Common myeloid progenitor, CD34-positive (primary cell): ENCODE measurements at places on chromosomes 13 and 19.

- DNase-seq = no peak
These were observed 414.2 kb downstream of the FOXO1 start for GRCh38 chr13:40252241-40252640.

DNA sequence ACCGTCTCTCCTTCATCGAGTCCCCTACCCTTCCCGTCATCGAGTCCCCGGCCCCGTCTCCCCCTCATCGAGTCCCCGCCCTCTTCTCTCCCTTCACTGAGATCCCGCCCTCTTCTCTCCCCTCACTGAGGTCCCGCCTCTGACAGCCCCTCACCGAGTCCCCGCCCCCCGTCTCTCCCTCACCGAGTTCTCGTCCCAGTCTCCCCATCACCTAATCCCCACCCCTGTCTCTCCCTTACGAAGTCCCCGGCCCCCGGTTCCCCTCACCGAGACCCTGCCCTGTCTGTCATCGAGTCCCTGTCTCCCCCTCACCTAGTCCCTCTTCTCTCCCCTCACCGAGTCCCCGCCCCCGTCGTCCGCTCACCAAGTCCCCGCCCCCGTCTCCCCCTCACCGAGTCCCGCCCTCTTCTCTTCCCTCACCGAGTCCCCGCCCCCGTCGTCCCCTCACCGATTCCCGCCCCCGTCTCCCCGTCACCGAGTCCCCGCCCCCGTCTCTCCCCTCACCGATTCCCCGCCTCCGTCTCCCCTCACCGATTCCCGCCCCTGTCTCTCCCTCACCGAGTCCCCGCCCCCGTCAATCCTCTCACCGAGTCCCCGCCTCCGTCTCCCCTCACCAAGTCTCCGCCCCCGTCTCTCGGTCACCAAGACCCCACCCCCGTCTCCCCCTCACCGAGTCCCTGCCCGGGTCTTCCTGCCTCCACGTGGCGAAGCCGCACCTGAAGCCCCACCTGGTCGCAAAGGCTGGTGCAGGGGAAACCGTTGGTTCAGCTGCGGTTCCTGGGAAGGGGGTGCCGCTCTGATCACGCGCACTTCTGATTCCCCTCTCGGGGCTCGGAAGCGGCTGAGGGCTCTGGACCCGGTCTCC is 23.9 kb upstream of the ZNF846 start:
- DNase-seq = peak; percentile 97

DNA sequence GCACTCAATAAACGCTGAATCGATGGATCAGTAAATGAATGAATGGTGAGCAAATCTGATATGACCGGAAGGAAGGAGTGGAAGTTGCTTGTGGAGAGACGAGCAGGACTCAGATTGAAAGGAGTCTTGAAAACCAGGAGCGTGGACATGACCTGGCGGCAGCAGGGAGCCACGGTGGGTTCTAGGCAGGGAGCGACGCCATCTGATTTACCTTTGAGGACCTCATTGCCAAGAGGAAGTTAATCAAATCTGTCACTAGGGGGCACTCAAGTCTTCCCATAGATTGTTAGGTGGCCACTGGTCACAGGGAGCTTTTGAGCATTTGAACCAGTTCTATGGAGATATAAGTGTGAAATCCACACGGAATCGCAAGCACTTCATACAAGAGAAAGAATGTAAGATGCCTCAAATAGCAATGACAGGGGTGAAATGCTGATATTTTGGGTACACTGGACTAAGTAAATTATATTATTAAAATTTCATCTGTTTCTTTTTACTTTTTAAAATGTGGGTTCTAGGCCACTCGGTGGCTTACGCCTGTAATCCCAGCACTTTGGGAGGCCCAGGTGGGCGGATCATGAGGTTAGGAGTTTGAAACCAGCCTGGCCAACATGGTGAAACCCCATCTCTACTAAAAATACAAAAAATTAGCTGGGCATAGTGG is 9.2 kb upstream of the FBN3 start:
- peak; percentile 91 for DNase-seq

GRCh38 chr19:13038306-13039210 is 43.3 kb downstream of the NFIX start:
- no peak for DNase-seq

GRCh38 chr13:33860526-33860925 is 42.6 kb downstream of the RFC3 start:
- no peak for DNase-seq

GRCh38 chr19:28972058-28972852 is 240.7 kb downstream of the UQCRFS1 start:
- DNase-seq = no peak

DNA sequence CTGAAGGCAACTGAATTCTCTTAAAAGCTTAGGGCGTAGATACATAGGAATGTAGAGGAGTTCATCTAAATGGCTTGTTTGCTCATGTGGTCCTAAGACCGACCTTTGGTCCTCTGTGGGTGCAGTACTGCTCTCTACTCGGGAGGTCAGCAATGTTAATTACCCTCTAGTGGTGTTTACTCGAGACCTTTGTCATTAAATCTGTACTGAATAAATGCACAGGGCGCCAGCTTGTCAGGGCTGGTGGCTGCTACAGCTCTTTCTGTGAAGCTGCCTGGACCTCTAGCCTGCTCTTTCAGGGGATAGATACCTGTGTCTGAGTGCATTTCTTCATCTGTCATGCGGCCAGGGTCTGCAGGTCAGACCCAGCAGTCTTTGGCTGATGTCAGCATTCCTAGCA is 29.2 kb upstream of the MPHOSPH8 start:
- no peak for DNase-seq

DNA sequence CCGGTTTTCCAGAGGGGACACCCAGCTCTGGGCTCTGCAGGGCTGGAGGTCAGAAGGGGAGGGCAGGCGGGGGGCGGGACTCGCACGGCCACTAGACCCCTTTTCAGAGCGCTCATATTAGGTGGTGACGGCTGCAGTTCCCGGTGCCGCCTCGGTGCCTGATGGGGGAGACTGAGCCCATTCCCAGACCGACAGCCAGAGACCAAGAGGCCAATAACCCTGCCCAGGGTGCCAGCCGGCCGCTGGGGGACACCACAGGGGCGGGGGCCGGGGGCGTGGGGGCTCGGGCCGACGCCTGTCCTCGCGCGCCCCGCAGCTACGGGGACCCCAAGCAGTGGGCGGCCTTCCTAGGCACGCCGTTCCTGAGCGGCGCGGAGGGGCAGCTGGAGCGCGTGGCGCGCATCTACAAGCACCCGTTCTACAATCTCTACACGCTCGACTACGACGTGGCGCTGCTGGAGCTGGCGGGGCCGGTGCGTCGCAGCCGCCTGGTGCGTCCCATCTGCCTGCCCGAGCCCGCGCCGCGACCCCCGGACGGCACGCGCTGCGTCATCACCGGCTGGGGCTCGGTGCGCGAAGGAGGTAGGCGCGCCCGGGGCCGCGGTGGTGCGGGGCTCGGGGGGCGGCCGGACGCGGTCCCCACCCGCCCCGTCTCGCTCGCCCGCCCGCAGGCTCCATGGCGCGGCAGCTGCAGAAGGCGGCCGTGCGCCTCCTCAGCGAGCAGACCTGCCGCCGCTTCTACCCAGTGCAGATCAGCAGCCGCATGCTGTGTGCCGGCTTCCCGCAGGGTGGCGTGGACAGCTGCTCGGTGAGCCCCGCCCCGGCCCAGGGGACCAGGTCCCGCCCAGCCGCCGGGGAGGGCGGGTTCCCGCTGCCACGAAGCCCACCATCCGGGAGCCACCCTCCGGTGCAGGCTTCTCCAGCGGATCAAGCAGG is 2.4 kb downstream of the TIMM13 start:
- DNase-seq = peak; percentile 34

DNA sequence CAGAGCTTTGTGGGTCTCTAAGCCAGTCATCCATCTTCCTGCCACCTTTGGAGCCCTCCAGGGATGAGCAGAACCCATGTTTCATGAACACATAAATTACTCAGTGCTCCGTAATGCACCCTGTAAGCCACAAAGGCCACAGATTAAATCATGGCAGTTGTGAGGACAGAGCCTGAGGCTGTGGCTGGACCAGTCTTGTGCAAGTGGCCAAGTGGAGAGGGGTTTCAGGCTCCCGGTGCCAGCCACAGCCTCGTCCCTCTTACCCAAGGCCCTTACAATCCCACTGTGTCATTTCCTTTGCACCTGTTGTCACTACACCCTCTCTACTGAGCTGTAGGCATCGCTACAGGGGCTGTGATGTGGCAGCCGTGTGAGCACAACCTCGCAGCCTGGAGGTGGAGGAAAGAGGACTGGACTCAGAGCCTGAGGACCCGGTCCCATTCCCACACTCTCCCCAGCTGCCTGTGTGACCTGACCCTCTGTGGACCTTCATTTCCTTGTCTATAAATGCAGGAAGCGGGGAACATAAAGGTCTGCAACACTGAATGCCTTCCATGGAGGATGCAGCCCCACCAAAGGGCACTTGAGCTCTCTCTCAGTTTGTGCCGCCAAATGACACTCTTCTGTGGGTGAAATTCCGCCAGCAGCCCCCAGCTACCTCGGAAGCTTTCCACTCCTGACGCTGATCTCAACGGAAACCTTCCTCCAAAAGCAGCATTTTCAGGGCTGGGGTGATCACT is 792.0 kb downstream of the UQCRFS1 start:
- DNase-seq = no peak

DNA sequence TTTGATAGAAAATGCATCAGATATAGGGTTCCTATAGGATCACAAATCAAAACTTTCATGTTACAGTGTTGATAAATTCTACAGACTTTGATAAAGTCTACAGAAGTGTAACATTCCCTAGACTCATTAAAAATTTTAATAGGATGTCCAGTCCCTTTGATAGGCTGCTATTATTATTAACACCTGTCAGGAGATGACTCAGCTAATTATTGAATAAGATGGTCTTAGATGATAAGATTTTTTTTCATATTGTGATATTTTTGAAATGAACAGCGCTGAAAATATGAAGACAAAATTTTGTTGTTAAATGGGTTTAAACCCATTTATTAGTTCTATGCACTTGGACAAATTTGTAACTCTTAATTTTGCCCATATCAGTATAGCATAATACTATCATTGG is 356.8 kb upstream of the SLITRK1 start:
- no peak for DNase-seq

DNA sequence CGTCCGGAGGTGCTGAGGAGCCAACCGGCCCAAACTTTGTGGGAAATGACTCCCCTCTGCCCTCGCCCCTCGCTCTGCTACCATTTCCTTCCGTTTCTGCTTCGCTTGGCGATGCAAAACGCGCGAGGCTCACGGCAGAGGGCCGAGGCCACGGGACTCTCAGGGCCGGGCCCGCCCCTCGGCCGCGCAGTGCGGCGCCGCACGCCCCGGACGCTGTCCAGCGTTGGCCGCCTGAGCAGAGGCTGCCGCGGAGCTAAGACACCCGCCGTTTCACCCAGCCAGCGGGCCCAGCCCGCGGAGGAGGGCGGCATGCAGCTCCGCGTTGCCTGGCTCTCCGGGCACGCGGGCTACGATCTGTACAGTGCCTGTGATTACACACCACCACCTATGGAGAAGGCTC is 2.1 kb upstream of the ZNF578 start:
- no peak for DNase-seq

DNA sequence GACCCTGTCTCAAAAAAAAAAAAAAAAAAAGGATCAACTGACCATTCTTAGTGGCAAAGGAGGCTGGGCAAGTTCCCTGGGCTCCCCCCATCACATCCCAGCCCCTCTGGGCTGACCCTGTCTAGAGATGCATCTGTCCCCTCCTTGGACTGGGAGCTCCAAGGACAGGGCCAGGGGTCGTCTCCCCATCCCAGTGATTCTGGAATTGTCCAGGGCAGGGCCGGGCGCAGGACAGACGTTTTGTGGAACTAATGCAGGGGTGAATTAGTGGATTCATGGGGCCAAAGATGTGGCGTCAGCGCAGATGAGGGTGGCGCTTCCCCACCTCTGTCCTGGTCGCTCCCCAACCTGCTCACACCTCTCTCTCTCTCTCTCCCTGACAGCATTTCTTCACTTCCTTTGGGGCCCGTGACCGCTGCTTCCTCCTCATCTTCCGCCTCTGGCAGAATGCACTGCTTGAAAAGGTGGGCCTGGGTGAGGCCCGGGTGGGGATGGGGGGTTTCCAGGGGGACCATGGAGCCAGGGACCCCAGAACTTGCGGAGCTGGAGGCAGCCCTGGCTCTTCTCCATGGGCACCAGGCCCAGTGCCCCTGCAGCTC is 11.1 kb downstream of the GRAMD1A start:
- peak; percentile 25 for DNase-seq

DNA sequence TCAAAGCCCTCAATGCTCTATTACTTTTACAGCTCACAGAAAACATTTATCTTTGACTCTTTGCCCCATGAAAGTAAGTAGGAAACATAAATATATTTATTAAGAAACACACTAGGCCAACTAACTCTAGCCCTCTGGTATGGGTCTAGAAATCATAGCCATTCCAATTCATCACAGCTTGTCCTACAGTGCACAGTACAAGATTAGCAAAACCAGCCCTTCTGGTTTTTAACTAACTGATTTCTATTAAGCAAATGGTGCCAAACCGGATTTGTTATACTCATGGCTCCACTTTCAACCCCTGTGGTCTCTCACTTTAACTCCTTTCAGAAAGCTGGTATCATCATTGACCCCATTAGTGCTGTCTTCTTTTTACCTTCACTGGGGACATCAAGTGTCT is 5.6 kb upstream of the LRRC63 start:
- no peak for DNase-seq

GRCh38 chr19:45613926-45614725 is 12.1 kb upstream of the GPR4 start:
- no peak for DNase-seq

DNA sequence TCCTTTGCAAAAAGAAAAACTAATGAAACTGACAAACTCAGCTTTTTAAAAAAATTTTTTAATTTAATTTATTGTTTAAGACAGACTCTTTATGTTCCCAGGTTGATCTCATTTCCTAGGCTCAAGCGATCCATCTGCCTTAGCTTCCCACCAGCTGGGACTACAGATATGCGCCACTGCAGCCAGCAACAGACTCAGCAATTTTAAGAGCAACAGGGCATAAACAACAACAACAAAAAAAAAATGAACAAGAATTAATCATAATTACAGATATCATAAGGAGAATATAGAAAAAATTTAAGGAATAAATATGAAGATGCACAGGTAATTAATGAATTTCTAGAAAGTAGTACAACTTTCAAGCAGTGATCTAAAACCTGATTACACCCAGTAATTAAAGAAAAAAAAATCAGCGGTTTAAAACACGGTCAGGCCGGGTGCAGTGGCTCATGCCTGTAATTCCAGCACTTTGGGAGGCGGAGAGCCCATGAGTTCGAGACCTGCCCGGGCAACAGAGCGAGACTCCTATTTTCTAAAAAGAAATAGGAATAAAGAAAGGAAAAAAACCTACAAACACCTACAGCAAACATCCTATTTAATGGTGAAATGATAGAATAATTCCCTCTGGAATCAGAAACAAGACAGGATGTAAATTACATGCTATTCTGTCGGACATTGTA is 1.4 kb downstream of the ZNF699 start:
- no peak for DNase-seq

GRCh38 chr19:54317965-54318240 is 4.9 kb upstream of the LILRA5 start:
- DNase-seq = no peak

DNA sequence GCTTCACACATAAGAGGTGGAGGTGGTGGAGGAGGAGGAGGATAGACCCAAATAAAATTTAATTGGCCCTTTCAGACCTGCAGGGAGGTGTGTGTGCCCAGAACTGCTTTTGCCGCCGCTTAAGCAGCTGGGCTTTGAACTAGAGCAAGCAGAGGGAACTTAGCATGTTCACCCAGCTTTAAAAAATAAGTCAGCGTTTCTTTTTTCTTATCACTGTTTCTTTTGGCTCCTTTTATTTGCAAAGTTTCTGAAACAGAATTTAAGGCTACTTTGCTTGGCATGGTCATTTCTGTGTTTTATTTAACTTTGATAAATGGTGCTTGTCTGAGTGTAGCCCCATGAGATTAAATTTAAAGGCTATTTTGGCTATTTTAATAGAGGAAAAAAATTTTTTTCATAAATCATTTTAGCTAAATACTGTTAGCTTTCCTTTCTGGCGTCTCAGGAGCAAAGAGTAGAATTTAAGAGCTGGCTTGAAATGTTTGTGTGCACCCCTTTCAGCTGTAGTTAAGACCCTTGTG is 43.3 kb upstream of the RNF113B start:
- DNase-seq = no peak
